ENCODE measurements at places on chromosomes 13 and 19.
A peak's percentile ranks its signal among the peaks of the same experiment; 100 is the strongest.

DNA sequence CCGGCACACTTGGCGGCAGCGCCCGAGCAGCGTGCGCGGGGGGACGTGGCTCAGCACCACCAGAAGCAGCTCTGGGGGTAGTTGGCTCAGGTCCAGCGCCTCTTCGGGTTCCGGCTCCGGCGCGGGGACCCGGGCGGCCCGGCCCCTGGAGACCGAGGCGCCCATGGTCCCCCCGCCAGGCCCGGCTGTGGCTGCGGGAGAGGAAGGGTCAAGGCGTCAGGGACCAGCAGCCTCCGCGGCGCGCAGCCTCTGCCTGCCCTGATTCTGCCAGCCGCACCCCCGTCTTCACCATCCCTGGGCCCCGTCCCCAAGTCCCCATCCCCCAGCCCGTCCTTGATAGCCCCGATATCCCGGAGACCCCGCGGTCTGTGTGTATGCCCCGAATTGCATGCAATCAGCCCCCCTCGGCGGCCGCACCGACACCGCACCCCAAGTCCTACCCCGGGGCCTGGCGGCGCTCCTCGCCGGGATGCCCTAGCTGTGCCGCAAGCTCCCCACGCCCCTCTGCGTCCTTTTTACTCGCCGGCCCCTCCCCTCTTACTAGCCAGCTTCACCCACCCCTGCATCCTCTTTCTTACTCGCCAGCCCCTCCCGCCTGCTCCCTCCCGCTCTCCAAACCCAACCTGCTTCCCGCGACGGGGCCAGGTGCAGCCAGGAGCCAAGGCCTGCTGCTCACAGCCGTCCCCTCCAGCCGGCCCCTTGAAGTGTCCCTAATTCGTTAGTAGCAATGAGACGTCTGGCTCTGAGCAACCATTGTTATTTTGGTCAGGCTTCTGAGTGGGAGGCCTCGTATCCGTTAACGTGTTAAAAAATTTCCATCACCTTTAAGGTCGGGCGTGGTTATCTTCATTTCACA lies at the start of gene FBXO27:
TSS of gene FBXO27 (minus strand) at position 487 of the 856 bp plus-strand sequence. CDS start at position 165, 322 bp downstream.
- DNase-seq: no peak

DNA sequence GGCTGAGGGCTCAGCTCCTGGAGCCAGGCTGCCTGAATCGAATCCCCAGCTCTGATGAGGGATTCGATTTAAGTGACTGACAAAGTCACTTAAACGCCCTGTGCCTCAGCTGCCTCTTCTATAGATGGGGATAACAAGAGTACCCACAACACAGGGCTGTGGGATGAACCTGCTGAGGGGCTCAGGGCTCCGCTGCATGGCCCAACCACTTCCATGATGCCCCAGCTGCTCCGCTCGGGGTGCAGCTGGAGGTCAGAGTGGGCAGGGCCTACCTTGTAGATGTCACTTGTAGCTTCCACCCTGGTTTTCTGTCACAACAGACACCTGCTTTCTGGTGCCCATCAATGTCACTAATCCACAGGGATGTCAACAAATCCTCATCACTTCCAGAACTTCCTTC lies 39.2 kb downstream of the STK24 start:
- DNase-seq: no peak

GRCh38 chr19:56601375-56601774 lies 6.3 kb downstream of the ZNF71 start:
- DNase-seq: no peak

DNA sequence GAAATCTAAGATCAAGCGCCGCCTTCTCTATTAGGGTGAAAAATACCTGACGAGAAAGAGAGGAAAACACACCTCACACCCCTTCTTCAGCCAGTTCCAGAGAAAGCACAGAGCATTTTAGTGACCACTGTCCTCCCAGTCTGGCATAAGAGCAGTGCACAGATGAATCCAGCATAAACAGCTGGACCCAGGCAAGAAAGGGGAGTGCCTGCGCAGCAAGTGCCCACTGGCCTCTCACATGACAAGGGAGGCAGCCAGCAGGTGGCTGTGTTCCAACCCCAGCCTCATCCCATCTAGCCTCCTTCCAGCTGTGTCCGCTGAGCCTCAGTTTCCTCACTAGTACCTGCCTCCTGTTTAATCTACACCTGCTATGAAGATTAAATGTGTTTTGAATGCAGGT lies 8.0 kb downstream of the MED26 start:
- no peak for DNase-seq

DNA sequence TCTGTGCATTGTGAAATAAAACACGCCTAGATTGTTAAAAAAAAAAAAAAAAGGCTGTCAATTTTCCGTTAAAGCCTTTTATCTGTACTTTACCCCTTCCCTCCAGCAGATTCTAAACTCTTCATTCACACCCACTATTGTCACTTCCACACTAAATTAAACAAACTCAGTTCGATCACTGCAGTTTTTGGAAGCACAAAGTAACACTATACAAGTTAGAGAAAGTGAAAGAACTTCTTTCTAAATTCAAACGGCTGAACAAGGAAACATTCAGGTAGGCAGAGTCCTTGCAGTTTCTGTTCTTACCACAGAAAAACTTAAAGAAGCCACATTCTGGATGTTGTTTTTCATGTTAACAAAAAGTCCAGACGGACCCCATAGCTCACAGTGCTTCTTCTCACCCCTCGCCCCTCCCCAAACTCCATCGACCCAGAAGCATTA lies 27.5 kb upstream of the UBE2L5 start:
- DNase-seq: no peak

- no peak for DNase-seq
Observed at GRCh38 chr19:19276851-19277250, 3.8 kb upstream of the TM6SF2 start.

GRCh38 chr13:20446900-20447299 lies 78.8 kb downstream of the CRYL1 start:
- DNase-seq: no peak

DNA sequence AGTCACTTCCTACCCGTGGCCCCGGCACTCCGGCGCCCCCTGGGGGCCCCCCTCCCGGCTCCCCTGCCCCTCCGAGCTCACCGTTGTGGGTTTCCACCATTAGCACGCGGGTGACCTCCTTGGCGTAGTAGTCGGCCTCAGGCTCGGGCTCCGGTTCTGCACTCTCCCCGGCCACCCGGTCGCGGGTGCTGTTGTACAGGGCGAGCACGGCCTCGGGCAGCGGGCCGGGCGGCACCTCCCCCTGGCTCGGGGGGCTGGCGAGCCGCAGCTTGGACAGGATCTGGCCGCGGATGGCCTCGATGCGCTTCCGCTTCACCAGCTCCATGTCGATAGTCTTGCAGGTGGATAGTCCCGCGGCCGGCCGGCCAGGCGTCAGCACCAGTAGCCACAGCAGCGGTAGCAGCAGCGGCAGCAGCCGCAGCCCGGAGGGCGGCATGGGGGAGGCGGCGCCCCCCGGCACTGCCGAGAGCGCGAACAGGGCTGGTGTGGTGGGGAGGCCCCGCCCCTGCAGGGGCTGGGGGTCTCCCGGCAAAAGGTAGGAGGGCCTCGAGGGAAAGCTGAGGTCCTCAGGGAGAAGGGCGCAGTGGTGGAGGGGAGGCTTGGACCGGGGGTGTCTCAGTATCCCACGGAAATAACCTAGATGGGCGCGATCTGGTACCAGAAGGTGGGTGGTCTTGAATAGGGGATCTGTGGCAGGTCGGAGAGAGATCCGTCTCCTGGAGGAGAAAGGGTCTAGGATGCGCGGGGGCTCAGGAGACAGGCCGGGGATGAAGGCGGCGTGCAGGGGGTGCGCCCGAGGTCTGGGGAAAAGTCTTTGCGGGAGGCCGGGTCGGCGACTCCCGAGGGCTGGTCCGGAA lies 885 bp downstream of the TGFB1 start:
- DNase-seq: peak; percentile 43

DNA sequence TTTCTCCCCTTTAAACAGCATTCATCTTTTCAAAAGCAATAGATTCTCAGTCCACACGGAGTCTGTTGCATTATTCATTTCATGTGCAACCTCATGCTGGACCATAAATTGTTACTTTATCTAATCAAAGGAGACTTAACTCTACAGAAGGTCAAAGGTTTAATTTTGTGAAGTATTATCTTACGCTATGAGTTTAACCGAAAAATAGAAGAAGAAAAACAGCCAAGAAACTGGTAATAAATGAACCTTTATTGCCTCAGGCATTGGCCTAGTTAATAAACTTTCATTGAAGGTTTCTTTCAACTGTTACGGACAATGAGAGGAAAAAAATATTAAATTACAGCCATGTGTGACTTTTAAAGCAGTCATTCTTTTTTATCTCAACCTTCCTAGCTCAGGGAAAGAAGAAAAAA lies 223.6 kb downstream of the DACH1 start:
- DNase-seq: no peak

DNA sequence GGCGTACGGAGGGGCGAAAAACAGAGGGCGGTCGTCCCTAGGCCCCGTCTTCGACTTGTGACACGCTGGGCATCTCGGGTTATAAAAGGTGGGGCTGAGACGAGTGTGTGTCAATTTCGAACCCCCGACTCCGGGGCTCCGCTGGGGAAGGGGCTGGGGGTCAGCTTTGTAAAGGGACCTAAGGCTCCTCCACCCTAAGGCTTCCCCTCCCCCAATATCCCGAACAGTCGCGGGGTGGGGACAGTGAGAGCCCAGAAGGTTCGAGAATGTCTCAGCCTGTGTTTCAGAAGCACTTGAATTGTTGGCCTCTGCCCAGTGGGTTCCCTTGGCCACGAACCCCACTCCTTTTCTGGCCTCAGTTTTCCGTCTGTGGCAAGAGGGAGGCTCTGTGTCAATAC lies 450 bp downstream of the SELENOW start:
- DNase-seq: no peak

DNA sequence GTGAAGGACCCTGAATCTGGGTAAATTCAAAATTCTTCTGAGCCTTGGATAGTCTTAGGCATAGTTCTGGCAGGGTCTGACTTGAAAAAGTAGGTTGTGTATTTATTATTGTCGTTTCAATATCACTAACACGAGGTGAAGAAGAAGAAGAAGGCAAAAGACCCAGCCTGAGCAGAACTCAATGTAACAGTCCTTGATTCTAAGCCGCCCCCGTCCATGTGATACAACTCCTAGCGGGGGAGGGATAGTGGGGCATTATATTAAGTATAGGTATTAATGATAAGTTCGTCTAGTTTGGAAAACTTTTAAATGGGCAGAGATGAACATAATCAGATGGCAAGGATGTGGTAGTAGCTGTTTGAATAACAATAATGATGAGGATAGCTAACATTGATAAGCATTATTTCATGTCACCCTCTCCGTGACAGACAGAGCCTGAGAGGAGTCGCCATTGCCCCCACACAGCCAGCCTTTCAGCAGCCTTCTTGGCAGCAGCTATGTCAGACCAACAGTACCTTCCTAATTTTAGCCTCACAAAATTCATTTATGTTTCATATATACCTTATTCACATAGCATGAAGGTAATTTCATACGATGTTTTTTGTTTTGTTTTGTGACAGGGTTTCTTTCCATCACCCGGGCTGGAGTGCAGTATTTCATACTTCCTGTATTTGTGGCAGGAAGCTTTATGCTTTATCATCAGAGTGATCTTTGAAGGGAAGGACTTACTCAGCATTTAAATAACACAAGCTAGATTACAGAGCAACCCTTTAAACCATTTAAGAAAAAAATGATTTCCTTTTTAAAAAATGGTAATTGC lies 64.4 kb upstream of the NPAS1 start:
- DNase-seq: no peak

DNA sequence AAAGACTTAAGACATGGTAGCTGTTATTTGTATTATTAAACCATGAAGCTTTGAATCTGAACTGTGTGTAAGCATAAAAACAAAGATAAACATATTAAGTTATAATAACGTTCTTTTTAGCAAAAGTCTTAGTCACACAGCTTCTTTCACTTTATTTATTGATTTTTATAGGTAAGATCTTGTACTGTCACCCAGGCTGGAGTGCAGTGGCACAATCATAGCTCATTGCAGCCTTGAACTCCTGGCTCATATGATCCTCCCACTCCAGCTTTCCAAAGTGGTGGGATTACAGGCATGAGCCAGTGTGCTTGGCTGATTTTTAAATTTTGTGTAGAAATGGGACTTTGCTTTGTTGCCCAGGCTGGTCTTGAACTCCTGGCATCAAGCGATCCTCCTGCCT lies 13.4 kb downstream of the FARP1 start:
- no peak for DNase-seq

DNA sequence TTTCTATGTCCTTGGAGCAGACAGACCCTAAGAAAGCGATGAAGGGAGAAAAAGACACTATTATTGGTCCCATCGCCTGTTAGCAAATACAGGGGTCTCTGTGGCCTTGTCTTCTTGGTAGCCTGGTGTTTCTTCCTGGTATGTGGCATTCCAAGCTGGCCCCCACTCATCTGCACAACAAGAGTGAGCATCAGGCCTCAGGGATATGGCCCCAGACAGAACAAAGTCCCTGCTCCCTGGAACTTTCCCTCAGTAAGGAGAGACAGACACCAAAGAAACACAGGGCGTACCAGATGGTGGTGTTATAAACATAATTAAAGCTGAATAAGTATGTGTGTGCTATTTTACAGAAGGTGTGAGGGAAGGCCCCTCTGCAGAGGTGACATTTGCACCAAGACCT lies 48.2 kb upstream of the KPNA3 start:
- DNase-seq: no peak

All from stimulated activated CD8-positive, alpha-beta memory T cell treated with anti-CD3 and anti-CD28 coated beads, Interleukin-4, amount 100 ng/mL, for 1 hour (primary cell).